ENCODE measurements at places on chromosomes 12 and 14.

DNA sequence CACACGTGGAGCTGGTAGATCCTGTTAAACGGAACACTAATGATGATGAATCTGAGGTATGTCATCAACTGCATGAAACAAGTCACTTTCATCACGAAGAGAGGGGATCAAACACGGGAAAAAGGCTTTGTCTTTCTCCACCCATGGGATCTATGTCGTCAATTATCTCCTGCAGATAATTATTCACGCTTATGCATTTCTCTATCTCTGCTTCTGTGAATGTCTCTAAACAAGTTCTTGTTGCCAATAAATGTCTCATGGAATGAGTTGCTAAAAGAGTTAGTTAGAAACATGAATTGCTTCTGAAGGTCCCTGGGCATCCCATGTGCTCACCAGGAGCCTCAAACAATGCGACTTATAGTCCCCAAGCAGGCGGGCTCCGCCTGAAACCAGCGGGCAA is 1228.2 kb upstream of the TMEM132C start:
- no peak for DNase-seq

- no peak for DNase-seq
Measured at GRCh38 chr14:51520087-51520486, 131.6 kb upstream of the FRMD6 start.

- no peak for DNase-seq
Measured at GRCh38 chr14:38255673-38256532, at the start of gene CLEC14A. TSS of gene CLEC14A (minus strand) at chr14:38256093. CDS start at chr14:38256022, 71 bp downstream.

DNA sequence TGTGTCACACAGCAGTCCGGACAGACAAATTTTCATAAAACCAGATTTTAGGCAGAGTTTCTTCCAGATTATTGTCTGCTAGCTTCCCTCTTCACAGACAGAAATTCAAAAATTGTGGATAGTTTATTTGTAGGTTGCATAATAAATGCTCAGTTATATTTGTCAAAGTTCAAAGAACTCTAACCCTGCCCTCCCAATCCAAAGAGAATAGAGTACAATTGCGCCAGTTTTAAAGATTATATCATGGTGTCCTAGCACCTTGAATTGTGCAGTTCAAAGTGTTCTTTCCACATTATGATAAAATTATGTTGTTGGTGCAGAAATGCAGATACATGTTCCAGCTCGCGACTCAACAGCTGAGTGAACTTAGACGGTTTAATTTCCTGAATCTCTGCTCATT is 263.1 kb downstream of the PRKD1 start:
- no peak for DNase-seq

GRCh38 chr12:24997970-24998582 is 49.2 kb upstream of the BCAT1 start:
- DNase-seq = peak; percentile 45

GRCh38 chr14:101188571-101188915 is 285.0 kb upstream of the RTL1 start:
- no peak for DNase-seq

DNA sequence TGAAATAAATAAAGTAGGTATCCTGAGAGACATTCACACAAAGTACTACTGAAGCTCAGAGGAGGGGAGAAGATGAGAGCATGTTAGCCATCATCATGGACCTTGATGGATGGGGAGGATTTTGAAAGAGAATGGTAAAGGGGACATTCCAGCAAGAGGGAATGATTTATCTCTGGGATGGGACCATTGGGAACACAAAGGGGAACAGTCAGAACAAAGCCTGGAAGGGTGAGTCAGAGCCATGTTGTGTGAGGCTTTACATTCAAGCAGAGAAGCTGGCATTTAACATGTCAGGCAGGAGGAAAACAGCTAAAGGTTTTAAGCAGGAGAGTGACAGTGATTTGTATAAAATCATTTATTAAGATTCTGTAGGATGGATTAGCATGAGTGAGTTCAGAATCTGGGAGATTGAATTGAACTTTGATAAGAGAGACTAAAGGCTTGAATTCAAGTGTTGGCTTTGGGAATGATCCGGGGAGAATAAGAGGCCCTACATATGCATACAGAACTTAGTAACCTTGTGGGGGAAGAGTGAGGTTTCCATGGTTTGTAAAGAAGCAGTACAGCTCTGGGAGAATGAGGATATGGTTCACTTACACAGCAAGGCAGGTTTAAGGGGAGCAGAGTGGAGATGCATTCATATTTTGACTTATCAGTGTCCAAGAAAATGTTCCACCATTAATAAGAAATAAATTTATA is 174.4 kb downstream of the SYT10 start:
- DNase-seq = no peak

All from AG09319 (cell line).